HepG2 (cell line): ENCODE measurements at places on chromosomes 3 and 15. TPM values are rescaled to one million over a fixed set of nuclear protein-coding genes. Genes with fewer than 3 reads are reported as not detected.

GRCh38 chr3:161371441-161372320 lies at the start of gene SPTSSB:
SPTSSB (minus strand) TSS chr3:161371517; CDS start chr3:161346323, 25,194 bp downstream.
- peak; percentile 42 for DNase-seq

- DNase-seq: no peak
Measured at GRCh38 chr3:158801201-158801600, 653 bp upstream of the MFSD1 start.

DNA sequence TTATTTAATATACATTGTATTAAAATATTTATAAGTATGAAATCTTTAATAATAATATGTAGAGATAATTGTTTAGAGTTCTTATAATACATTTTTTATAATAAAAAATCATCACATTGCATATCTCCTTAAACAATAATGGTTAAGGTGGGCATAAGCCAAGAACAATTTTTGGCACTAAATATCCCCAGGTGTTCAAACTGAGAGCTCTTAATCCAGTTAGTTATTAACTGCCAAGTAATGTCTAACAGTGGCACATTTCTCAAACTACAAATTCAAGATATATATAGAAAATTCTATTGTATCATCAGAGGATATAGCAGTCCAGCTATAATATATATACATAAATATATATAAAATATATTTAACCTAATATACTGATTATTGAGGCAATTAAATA lies 680.8 kb downstream of the SI start:
- no peak for DNase-seq

PRSS50 gene
- total RNA-seq: not detected in 2 replicates
